T-helper 1 cell (primary cell): ENCODE measurements at places on chromosomes 12 and 14.

- no peak for DNase-seq
Observed at GRCh38 chr12:2023365-2023764, 19.1 kb upstream of the DCP1B start.

DNA sequence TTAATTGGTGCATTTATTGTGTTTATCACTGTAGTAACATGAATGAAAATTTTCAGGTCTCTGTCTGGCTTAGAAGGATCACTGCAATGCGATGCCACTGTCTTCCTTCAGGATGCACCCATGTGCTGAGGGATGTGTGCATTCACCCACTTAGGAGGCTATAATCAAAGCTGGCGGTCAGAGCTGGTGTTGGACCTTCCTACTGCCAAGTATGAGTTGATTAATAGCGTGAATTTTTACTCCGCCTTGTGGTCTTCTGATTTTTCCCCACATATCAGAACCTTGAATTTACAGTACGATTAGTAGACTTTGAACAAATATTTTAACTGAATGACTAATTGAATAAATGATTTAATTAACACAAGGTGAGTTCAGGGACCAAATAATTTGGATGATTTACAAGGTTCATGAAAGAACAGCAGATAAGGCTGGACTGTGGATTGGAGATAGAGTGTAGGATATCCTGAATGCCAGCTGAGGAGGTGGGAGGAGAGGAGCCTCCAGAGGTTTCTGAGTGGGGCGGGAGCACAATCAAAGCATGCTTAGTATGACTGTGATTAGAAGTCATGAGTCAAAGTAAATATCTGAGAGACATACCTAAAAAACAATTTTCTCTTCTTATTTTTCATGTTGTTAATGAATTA is 50.1 kb downstream of the RERG start:
- DNase-seq = no peak

- no peak for DNase-seq
Observed at GRCh38 chr12:104733717-104734175, 224.3 kb downstream of the SLC41A2 start.

GRCh38 chr12:132285991-132286681 is 43.3 kb downstream of the GALNT9 start:
- DNase-seq = no peak

DNA sequence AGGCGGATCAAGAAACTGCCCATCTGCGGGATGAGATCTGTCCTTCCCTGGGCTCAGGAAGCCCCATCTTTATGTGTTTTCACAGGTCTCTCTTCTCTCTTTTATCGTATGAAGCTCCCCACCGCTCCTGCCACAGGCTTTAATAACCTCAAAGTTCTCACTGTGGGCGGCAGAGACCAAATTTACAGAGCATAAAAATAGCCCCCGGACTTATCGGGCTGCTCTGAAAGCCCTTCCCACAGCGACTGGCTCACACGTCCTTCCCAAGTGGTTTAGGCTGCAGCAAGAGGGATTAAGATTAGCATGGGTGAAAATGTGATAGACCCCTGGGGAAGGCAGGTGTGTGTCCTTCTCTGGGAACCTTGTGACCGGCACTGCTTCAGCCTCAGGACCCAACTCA is 47.8 kb downstream of the TESC start:
- DNase-seq = no peak

GRCh38 chr12:74317078-74317601 is 220.5 kb upstream of the ATXN7L3B start:
- DNase-seq = no peak

GRCh38 chr14:51897791-51898355 is 37.5 kb downstream of the GNG2 start:
- DNase-seq = no peak

DNA sequence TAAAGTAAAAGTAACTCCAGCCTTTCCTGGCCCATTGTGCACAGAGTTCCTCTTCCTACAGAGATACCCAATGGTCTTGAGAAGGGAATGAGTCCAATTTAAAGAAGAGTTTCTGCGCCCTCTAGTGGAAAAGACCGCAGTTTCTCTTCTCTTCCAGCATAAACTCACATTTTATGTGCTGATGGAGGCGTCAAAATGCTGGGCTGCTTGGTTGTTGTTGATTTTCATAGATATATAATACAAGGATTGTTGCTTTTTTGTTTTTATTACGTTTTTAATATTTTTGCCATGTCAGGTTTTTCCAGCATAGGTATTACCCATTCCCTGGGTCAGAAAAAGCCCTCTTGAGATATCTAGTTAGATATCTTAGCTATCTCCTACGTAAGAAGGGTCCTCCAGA is 356.9 kb upstream of the STXBP6 start:
- DNase-seq = no peak

GRCh38 chr14:103260629-103261124 is 73.4 kb upstream of the EIF5 start:
- no peak for DNase-seq

DNA sequence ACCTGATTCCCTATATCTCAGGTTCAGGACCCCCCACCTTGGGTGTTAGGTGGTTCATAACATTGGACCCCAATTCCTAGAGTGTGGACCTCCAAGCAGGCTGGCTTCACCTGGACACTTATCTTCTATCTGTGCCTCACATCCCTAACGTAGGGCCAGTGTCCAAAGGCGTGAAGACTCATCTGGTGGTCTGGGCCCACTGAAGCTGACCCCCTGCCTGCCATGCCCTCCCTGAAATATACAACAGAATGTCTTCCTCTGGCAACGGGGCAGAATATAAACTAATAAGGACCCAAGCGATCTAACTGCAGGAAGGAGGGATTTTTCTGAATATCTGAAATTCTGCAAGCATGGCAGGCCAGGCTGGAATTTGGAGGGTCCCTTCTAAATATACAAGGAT is 5.6 kb downstream of the HOXC13 start:
- DNase-seq = no peak

DNA sequence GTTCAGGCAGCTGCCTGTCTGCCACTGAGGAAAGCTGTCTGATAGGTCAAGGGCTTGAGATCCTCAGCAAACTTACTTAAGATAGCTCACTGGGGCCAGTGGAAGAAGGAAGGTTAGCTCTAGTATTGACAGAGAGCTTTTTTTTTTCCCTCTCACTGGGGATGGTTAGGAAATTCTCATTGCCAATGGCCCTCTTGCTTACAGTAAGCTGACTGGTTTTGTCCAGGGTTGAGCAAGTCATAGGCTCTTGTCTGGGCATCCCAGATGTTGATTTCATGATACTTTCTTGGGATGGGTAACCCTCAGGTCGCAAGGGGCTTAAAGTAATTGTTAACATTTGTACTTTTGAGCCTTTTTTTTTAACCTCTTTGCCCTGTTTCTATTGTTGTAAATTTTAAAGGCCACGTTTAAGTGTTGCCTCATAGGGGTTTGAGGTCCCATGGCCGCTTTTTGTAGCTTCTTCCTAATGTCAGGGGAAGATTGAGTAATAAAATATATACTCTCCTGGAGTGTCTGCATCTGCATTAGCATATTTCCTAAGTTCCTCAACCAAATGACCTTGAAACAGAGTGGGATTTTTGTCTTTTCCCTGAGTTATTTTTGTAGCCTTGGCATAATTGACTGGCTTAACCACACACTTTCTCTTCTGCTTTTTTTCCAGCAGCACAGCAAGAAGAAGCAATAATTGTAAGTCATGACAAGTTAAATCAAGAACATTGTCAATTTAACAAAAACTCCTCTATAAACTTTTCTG is 716.0 kb downstream of the LRFN5 start:
- no peak for DNase-seq

GRCh38 chr12:95641299-95641952 is 90.2 kb upstream of the USP44 start:
- no peak for DNase-seq

GRCh38 chr14:106511006-106511799 is 984.8 kb downstream of the TMEM121 start:
- DNase-seq = peak; percentile 28
